ENCODE measurements at places on chromosomes 5 and 9.

- DNase-seq = no peak
These were observed 69.4 kb downstream of the SREK1 start for GRCh38 chr5:66213533-66213932.

DNA sequence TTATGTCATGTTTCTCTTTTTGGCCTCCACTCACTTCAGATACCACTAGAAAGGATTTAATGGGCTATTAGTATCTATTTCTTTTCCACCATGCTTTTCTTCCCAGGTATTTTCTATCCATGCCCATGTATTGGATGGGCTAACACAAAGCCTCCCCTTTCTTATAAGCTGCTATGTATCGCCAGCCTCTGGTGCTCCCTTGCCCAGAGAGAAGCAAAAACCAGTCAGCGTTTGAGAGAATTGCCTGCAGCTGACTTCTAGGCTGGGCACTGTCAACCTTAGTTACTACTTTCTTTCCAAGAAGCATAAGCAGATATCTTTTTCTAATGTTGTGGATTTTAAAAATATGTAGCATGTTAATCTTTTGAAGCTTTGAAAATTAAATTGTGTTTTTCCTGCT lies 30.2 kb upstream of the HSPB3 start:
- no peak for DNase-seq

DNA sequence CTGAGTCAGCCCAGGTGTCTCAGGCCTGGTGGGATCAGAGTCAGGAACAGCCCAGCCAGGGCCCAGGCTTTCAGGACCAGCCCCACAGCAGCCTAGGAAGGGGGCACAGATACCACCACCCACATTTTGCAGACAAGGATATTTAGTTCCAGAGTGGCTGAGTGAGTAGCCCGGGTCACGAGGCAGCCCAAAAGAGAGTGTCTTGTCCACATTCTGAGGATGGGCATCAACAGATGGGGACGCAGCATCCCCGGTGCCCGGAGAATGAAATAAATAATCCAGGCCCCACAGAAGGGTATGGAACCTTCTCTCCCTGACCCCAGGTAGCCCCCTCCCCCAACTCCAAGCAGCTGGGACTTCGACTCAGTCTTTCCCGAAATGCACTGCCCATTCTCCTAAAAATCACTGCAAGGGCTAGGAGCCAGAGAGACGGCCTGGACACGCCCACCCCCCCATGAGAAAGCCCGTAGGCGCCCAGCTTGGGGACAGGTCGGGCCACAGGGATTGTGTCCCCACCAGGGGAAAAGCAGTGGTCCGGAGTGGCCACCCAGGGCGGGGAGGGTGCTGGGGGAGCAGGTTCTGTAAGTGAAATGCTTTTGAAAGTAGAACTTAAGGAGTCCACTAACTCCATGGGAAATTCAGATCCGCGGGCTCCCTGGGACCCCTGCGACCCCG lies 6.9 kb downstream of the LHX3 start:
- no peak for DNase-seq

DNA sequence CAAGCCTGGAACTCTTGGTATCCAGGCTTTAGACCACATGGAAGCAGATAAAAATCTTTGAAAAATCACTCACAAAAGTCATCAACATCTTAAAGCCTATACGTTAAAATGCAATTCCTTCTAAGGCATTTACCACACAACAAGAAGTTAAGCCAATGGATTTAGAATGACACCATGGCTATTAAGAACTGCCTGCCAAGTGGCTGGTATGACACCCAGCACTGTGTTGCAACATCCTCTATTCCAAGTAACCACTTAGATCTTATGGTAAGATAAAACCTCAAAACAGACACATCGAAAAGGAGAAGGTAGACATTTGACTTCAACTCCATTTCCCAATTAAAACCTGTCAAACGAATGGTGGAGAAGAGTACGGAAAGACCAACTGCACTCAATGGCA lies 344.2 kb upstream of the SLC30A5 start:
- no peak for DNase-seq

DNA sequence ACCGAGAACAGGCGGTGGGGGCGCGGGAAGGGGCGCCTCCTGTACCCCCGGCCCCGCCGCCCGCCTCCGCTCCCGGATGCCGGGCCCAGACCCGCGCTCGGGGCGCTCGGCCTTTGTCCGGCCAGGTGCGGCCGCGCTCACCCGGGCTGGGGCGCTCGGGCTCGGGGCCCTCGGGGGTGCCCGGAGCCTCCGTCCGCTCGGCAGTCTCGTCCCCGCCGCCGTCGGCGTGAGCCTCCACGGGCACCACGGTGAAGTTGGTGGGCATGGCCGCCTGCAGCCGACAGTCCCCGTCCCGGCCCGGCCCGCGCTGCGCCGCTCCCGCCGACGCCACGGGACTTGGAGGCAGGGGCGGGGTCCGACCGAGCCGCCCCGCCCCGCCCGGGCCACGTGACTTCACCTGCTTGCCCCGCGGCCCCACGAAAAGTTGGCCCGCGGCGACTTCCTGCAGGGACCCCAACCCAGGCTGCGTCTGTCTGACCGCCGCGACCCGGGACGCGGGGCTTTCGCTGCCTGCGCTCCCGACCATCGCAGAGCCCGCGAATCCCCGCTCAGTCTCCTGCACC lies at the start of gene SLC12A7:
Gene SLC12A7 (minus strand): TSS at position 337 of the 563 bp plus-strand sequence. CDS start 72 bp downstream, at position 265.
- no peak for DNase-seq

- DNase-seq = no peak
These were observed 22.4 kb downstream of the SKIC3 start for GRCh38 chr5:95532415-95532814.

GRCh38 chr5:56350597-56351170 lies 117.6 kb upstream of the ANKRD55 start:
- DNase-seq = no peak

- no peak for DNase-seq
These were observed 157.9 kb downstream of the NFIB start for GRCh38 chr9:14156046-14156445.

- no peak for DNase-seq
These were observed 657.6 kb upstream of the ZNF608 start for GRCh38 chr5:125404056-125404455.

DNA sequence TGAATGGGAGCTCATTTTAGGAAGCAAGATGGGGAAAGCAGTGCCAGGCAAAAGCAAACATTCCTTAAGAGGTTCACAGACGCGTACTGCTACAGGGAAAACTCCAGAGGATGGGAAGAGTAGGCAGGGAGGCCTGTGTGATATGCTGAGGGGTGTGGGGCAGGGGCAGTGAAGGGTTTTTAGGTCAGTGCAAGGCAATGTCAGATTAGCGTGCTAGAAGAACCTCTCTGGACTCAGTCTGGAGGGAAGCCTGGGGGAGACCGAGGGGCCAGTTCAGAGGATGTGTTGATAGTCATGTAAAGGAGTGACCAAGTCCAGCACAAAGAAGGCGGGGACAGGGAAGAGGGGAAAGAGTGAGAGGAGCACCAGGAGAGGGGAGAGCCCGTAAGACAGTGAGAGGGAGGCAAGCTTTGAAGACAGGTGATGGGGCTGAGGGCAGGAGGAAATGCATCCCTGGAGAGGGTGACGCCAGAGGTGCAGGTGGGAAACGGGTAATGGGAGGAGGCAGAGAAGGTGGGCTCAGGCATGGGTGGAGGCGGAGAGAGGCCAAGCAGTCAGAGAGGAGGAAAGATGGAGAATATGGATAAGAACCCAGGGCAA lies 134.5 kb downstream of the MTX3 start:
- DNase-seq = no peak

GRCh38 chr5:108876451-108876850 lies 128.8 kb downstream of the FER start:
- DNase-seq = no peak

- DNase-seq = no peak
These were observed 93.1 kb downstream of the NUDT12 start for GRCh38 chr5:103469288-103470040.

- no peak for DNase-seq
These were observed 263.2 kb downstream of the GAS1 start for GRCh38 chr9:86684148-86684547.

DNA sequence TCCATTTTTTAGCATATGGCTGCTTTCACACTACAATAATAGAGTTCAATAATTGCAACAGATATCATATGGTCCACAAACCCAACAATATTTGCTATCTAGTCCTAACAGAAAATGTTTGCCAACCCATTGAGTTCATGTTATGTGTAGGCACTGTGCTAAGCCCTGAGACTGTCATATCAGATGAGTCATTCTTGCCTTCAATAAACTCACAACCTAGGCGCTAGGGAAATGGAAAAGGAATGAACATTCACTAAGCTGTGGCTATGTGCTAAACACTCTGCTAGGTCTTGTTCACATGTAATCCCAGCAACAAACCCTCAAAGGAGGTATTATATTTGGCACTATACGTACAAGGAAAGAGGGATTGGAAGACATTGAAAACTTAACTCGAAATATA lies 8.4 kb upstream of the TIMD4 start:
- no peak for DNase-seq

DNA sequence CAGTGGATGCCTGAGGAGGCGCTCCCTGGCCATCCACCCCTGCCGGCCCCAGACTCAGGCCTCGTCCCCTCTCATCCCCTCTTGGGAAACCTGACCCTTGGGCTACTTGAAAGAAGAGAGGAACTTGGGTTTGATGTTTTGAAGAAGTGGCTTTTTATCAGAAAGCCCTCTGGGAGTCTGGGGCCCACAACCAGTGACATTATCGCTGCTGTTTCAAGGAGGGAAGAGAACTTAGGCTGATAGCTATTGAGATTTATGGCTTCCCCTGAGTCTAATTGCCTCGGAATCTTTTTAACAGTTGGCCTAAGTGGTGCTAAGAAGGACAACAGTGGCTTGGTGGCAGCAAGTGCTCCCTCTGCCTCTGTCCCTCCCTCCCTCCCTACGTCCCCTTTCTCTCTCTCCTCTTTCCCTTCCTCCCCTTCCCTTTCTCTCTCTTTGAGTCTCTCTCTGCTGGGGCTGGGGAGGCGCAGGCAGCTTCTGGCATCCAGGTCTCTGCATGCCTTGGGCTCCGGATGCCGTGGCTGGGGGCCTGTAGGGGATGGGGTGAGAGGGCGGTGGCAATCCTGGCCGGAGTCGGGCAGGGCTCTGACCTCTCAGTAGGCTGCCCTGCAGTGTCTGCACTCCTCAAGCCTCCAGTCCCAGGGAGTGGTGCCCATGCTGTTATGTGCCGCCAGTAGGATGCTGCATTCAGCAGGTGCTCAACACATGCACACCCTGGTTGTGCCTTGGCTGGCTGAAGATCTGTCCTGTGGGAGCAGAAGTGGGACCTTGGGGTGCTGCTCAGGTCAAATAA lies 49.6 kb upstream of the RXRA start:
- no peak for DNase-seq

DNA sequence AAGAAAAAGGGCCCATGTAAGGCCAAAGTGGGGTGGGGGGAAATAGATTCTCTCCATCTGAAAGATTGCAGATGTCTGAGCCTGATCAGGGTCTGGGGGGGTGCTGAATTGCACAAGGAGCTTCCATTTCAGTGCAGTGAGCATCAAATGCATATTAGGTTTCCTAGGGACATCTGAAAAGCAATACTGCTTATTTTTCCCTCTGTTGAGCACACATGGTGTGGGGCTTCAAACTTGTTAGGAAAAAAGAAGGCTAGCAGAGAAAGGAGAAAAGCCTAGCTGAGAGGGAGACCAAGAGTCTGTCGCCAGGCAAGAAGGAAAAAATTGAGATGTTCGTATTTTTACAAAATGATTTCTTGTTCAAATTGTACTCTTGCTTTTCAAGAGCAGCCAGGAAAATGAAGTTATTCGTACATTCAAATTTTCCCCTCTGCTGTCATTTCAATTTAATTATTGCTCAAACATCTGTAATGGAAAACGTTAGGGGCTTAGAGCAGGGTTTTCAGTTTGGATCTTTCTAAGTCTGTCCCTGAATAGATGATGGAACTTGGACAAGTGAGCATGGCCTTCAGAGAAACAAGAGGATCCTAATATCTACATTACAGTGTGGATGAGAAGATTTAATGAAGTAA lies 191.9 kb upstream of the GAS1 start:
- DNase-seq = no peak

- no peak for DNase-seq
These were observed 28.3 kb upstream of the APC start for GRCh38 chr5:112709416-112709815.

DNA sequence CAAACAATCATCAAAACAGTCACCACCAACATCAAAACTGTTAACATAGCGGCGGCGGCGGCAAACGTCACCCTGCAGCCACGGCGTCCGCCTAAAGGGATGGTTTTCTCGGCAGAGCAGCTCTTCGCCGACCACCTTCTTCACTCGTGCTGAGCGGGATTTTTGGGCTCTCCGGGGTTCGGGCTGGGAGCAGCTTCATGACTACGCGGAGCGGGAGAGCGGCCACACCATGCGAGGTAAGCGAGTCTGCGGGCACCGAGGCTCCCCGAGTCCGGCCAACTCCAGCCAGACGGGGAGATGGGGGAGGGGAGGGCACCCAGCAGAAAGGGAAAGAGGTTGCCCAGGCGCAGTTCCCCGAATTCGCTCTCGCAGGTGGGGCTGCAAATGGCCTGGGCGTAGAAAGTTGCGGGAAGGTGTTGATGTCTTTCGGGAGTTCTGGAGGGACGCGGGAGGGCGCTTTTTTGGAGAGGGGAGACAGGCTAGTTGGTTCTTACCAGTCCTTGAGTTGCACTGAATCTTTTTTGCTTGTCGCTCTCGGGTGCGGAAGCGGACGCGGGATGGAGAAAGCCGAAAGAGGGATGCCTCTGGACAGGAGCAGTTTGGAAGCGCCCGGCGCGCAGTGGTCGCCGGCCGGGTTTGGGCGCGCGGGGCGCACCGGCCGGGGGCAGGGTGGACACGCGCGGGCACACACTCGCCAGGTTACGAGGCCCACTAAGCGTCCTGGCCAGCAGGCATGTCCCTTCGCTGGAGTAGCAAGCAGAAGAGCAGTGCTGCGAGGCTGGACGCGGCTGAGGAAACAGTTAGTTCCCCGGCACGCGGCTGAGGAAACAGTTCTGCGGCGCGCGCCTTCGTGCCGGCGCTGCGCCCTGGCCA lies 849 bp downstream of the RORB start:
- peak; percentile 42 for DNase-seq

DNA sequence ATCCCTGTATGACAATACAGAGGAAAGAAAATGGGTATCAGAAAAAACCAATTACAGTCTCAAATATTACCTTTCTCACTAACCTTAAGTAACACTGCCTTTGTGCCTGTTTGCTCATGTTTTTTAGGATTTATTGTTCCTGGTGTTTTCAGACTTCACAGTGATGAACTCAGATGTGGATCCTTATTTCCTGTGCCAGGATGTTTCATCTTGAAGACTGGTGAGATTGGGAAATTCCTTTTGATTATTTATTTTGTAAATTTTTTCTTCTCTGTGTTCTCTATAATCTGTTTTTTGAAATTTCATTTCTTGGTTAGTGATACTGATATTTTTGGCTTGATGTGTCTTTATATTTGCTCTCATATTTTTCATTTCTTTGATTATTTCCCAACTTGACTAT lies 142.4 kb upstream of the GRIN3A start:
- DNase-seq = no peak

- DNase-seq = no peak
These were observed 94.1 kb downstream of the GPR21 start for GRCh38 chr9:123127512-123128075.

- no peak for DNase-seq
These were observed 23.8 kb downstream of the CD14 start for GRCh38 chr5:140609126-140609525.

- no peak for DNase-seq
These were observed 12.8 kb upstream of the OR13J1 start for GRCh38 chr9:35882996-35883395.

GRCh38 chr5:39426746-39427105 lies 1.9 kb upstream of the DAB2 start:
- DNase-seq = no peak

GRCh38 chr5:146717951-146718350 lies 160.6 kb downstream of the PPP2R2B start:
- no peak for DNase-seq

- DNase-seq = no peak
These were observed 323.9 kb downstream of the MTRR start for GRCh38 chr5:8192840-8193239.

All from amygdala (tissue), 56 donors.